ENCODE measurements at places on chromosomes 5 and 9. TPM values are rescaled to one million over a fixed set of nuclear protein-coding genes. Genes with fewer than 3 reads are reported as not detected.

- DNase-seq, result no peak
Observed at GRCh38 chr9:21311889-21312288, 6.8 kb upstream of the IFNA5 start.

DNA sequence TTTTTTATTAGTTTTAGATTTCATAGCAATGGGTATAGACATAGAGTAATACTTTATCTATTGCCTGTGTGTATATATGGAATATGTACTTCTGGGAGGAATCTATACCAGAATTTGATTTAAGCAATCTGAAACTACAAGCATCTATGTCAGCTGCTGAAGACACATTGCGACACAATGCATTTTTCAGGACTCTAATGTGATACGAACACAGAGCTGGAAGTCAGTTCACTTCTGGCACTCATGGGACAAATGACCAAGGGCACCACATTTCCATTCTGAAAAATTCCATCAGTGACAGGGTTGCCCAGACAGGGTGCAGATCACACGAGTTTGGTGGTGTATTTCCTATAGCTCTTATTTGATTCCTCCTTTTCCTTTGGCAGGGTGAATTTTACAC lies 259.5 kb downstream of the NTRK2 start:
- DNase-seq, result no peak

GRCh38 chr5:116922532-116922931 lies 347.9 kb upstream of the SEMA6A start:
- DNase-seq, result no peak

Gene C1QTNF3
- polyA plus RNA-seq, result 73.6 TPM

Gene MTRR
- 54.3 TPM for polyA plus RNA-seq

Gene STK32A
- 17.3 TPM for polyA plus RNA-seq

DNA sequence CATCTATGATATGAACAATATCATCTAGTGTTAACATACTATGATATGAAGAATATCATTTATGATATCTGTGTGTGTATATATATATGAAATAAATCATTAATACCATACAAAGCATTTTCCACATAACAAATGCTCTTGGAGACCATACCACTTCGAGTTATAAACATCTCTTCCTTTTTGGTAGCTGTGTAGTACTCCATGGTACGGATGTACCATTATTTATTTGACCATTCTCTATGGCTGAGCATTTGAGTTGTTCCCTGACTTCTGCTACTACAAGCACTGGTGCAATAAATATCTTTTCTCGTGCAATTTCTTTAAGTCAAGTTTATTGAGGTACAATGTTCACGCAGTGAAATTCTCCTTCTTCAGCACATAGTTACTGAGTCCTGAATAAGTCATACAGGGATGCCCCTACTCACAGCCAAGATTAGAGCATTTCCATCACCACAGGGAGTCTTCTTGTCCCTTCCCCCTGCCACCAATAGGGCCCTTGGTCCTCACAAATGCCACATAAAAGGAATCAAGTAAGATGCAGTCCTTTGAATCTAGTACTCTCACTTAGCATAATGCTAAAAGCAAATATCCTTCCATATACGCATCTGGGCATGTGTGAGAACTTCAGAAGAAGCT lies 75.2 kb upstream of the SLC25A48 start:
- no peak for DNase-seq

Gene PRXL2C
- 5.8 TPM for polyA plus RNA-seq

Gene POLR3G
- polyA plus RNA-seq, result 1.9 TPM

DNA sequence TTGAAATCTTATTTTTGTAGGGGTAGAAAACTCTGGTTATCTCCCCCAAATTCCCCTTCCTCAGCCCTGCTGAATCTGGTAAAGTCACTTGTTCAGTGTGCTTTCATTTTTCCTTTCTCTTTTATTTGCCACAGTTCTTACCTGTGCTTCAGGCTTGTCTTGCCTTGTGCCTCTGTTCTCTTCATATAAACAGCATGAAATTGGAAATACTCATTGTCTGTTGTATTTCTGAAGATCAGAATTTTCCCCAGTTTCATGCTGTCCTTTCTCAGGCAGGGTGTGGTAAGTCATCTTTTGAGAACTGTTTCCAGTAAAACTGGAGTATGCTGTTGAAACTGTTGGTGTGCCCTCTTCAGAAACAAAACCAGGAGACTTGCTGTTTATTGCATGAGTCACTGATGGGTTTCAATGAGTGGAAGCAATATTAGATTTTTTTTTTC lies 7.0 kb downstream of the PAM start:
- DNase-seq, result no peak

DNA sequence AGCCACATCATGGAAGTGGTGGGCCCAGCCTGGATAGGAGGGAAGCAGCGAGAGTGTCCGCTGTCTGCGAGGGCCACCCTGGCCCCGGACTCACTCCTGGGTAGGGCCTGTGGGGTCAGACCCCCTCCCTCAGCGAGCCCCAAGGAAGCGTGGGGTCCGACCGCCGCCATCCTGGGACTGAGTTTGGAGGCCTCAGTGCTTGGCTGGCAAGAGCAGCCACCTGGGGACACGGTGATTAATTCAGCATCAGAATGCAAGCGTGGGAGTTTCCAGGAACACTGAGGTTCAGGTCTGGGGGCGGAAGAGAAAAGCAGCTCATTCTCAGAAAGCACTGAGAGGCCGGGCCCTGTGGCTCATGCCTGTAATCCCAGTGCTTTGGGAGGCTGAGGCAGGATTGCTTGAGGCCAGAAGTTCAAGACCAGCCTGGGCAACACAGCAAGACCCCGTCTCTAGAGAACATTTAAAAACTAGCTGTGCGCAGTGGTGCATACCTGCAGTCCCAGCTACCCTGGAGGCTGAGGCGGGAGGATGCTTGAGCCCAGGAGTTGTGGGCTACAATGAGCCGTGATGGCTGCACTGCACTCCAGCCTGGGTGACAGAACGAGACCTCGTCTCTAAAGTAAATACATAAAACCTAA lies 18.3 kb upstream of the CAMSAP1 start:
- no peak for DNase-seq

Gene SV2C
- 0.07 TPM for polyA plus RNA-seq

Gene JADE2
- polyA plus RNA-seq, result 12.2 TPM

- DNase-seq, result no peak
Observed at GRCh38 chr5:29296548-29296947, 1896.9 kb upstream of the CDH6 start.

GRCh38 chr9:70902692-70903131 lies 218.7 kb downstream of the TRPM3 start:
- DNase-seq, result no peak

- DNase-seq, result no peak
Observed at GRCh38 chr9:27818348-27818747, 245.1 kb upstream of the C9orf72 start.

DNA sequence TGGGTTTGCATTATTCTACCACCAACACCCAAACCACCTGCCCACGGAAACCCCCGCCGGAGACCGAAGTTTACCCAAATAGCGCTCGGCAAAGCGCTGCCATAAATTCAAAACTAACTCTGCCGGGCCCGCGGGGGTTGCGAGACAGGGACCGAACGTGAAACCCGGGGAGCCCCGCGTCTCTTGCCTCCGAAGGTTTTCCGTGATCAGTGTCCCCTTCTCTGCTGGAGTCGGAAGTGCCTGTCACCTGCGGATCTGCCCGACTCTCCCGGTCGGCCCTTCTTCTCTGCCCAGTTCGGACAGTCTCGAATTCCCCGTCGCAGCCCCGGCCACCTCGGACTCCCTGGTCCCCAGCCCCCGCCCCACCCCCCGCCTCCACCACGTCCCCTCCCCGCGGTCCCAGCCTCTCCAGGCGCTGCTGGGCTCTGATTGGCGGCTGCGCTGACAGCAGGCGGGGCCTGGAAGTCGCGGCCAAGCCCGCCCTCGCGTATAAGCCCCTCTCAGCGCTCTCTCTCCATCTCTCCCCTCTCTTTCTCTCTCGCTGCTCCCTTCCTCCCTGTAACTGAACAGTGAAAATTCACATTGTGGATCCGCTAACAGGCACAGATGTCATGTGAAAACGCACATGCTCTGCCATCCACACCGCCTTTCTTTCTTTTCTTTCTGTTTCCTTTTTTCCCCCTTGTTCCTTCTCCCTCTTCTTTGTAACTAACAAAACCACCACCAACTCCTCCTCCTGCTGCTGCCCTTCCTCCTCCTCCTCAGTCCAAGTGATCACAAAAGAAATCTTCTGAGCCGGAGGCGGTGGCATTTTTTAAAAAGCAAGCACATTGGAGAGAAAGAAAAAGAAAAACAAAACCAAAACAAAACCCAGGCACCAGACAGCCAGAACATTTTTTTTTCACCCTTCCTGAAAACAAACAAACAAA lies at the start of gene RORB:
Gene RORB, plus strand, starts transcription at position 517 of the 929 bp plus-strand sequence. CDS start 642 bp downstream, outside the sequence.
- DNase-seq, result peak; percentile 41

Measured in left renal cortex interstitium (tissue), 4 donors.